Sciatic nerve (tissue), 2 donors: ENCODE measurements at places on chromosomes 4 and X.

GRCh38 chr4:30838331-30838730, 118.2 kb downstream of the PCDH7 start:
- no peak for DNase-seq

GRCh38 chrX:100340491-100341141, 69.5 kb downstream of the PCDH19 start:
- no peak for DNase-seq

DNA sequence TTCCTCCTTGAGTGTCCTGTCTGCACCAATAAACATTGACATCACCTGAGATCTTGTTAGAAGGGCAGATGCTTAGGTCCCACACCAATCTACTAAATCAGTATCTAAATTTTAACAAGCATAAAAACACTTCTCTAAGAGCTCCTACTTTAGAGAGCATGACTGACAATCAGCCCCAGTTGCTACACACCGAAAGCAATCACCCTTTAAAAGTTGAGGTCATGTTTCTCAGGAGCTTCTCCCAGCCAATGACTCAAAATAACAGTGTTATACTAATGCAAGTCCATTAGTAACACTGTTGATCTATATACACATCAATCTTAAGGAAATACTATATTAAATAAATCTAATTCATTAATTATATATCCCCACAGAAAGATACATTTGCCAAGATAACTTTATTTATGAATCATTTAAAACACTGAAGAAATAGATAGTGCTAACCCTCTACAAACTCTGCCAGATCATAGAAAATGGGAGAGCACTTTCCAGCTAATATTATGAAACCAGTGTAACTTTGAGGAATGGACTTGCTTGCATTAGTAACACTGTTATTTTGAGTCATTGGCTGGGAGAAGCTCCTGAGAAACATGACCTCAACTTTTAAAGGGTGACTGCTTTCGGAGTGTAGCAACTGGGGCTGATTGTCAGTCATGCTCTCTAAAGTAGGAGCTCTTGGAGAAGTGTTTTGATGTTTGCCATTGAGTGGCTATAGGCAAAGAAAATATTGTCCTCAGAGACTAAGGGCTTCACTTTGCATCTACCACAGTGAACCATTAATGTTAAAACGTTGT, 109.8 kb upstream of the HDX start:
- no peak for DNase-seq

- no peak for DNase-seq
These were observed 52.3 kb downstream of the SMAD1 start for GRCh38 chr4:145533961-145534360.

- DNase-seq = peak; percentile 87
These were observed 57.3 kb upstream of the BCOR start for GRCh38 chrX:40154853-40155588.

DNA sequence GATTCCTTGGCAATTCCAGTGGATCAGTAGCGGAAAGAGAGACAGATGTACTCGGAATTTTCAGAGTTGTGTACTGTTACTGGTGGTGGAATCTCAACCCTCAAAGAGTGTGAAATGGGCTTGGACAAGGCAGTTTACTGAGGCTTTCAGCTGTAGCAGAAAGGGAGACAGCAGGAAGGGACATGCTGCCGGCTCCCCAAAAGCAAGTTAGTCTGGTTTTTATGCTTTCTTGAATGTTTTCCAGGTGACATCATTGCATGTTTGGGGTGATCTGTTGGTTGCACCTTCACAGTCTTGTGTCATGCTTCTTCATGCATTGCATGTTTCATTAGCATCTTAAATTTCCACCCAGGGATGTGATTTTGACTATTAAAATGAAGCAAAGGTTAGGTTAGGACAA, 1282.2 kb downstream of the ADGRL3 start:
- DNase-seq = no peak

GRCh38 chrX:43615660-43616059, 40.4 kb upstream of the MAOA start:
- DNase-seq = no peak
